Smooth muscle cell of the pulmonary artery (primary cell): ENCODE measurements at places on chromosomes 1 and 21. TPM values are rescaled to one million over a fixed set of nuclear protein-coding genes. Genes with fewer than 3 reads are reported as not detected.

The FCRL5 gene
- total RNA-seq: not detected in 2 replicates

The DMBX1 gene
- total RNA-seq: not detected in 2 replicates

The RNF223 gene
- total RNA-seq: not detected in 2 replicates

The UMODL1 gene
- total RNA-seq: 0.03 TPM in 1 of 2 replicates, not detected in the other

The AK4 gene
- total RNA-seq: 113 and 120 TPM in 2 replicates

The PPP2R5A gene
- total RNA-seq: 17.5 and 26.2 TPM in 2 replicates

The CFHR5 gene
- not detected in 2 replicates for total RNA-seq

The WNT3A gene
- total RNA-seq: not detected in 2 replicates

The UTS2 gene
- not detected in 2 replicates for total RNA-seq
